MG63 (cell line): ENCODE measurements at places on chromosomes 16 and 17. TPM values are rescaled to one million over a fixed set of nuclear protein-coding genes. Genes with fewer than 3 reads are reported as not detected.

ZNF205 gene
- 15.5 and 22.6 TPM in 2 replicates for total RNA-seq

OR1F1 gene
- not detected in 2 replicates for total RNA-seq

TP53TG3C gene
- 1.1 TPM in 1 of 2 replicates, not detected in the other for total RNA-seq

ABCA5 gene
- 3.7 and 3.9 TPM in 2 replicates for total RNA-seq

ADAMTS18 gene
- total RNA-seq: not detected in 2 replicates

TRIM65 gene
- 27.6 and 49.4 TPM in 2 replicates for total RNA-seq

STH gene
- total RNA-seq: not detected in 2 replicates

GRIN2C gene
- not detected in 2 replicates for total RNA-seq

PLD6 gene
- total RNA-seq: 3.0 and 6.6 TPM in 2 replicates

DNA sequence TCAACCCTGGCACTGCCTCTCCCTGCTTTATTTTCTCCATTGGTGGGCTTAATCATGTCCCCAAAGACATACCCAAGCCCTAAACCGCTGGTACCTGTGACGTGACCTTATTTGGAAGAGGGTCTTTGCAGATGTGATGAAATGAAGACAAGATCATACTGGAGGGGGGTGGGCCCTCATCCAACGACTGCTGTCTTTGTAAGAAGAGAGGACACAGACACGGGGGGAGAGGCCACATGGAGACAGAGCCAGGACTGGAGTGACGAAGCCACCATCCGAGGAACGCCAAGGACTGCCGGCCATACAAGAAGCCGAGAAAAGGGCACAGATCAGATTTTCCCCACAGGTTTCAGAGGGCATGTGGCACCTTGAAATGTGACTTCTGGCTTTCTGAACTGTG is 62.5 kb downstream of the C16orf95 start:
- no peak for DNase-seq

GRCh38 chr17:83061586-83061985 is 17.8 kb upstream of the METRNL start:
- no peak for DNase-seq

DNA sequence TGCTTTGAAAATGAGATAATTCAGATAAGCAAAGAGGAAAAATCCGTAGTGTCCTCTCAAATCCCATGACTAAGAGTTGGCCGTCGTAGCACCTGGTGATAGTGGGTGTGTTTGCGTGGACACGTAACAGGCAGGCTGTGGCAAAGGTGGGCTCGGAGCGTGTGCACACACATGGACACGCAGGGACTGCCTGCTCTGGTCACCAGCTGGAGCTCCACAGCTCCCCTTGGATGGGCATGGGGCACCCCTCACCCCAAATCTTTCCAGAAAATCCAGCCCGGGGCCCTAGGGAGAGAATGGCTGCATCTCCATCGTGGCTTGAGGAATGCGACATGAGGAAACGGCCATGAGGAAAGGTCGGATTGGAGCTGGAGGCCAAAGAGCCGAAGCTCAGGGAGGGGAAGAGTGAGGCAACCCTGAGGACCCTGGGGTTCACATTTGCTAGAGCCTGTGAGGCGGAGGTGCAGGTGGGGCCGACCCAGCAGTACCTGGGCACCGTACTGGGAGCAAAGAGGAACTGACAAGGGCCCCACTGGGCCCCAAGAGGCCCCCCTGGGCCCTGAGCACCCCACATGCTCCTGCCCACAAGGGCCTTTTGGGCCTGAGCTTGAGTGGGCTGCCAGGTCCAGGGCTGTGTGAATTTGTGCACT is 51.6 kb downstream of the DNAH17 start:
- no peak for DNase-seq

GRCh38 chr16:85382717-85383118 is 230.4 kb upstream of the GSE1 start:
- no peak for DNase-seq

DNA sequence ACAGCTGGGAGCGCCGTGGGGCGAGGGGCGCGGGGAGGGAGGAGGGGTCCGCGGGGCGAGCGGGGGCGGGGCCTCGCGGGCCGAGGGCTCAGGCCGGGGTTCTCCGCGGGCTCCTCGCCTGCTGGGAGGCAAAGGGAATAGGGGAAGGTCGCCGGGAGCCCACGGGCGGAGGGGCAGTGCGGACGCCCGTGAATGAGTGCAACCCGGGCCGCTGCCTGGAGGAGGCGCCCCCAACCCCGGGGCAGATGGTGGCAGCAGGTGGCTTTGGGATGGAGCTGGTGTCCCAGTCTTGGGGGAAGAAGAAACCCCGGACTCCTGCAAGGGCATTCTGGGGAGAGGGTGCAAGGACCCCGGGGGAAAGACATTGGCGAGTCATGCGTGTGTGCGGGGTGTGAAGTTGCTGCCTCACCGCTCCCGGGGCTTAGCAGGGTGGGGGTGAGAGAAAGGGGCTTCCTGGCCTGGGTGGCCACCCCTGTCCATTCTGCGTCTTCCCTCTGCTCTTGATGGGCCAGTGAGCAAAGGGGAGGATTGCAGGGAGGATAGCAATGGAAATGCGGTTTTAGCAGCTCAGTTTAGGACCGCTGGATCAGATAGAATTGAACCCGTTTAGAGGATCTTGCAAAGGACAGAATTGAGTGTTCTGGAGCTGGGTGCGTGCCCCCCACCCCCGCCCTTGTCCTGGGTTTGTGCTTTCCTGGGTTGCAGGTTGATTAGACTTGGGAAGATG is 526 bp downstream of the KIAA0513 start:
- peak; percentile 1 for DNase-seq

GRCh38 chr16:73232555-73233328 is 184.8 kb upstream of the ZFHX3 start:
- DNase-seq: peak; percentile 39

DNA sequence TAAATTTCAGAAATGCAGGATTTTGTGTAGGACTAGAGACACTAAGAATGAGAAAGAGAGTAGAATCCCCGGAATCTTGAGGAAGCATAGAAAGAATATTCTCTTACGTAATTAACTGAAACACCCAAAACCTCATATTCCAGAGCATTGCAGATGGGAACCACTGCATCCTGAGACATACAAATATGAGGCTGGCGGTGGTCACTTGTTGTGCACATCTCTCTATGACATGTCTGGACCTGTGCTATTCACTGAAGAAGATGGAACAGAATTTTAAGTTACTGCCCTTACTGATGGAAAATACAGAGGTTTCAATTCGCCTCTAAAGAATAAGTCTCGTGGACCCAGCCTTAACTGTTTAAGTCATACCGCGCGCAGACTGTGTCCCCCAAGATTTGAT is 806 bp downstream of the RAD51C start:
- no peak for DNase-seq

- no peak for DNase-seq
These were observed 221.4 kb downstream of the KATNIP start for GRCh38 chr16:27771201-27771910.

- DNase-seq: peak; percentile 17
These were observed 961.9 kb downstream of the CDH11 start for GRCh38 chr16:64159976-64160375.

- DNase-seq: no peak
These were observed 393.1 kb upstream of the ASIC2 start for GRCh38 chr17:33686171-33686570.

GRCh38 chr17:21209511-21210175 is 4.3 kb downstream of the TMEM11 start:
- DNase-seq: no peak

GRCh38 chr17:19773534-19773933 is 25.4 kb upstream of the ALDH3A1 start:
- DNase-seq: no peak

GRCh38 chr17:78322858-78323455 is 36.9 kb downstream of the SOCS3 start:
- no peak for DNase-seq

DNA sequence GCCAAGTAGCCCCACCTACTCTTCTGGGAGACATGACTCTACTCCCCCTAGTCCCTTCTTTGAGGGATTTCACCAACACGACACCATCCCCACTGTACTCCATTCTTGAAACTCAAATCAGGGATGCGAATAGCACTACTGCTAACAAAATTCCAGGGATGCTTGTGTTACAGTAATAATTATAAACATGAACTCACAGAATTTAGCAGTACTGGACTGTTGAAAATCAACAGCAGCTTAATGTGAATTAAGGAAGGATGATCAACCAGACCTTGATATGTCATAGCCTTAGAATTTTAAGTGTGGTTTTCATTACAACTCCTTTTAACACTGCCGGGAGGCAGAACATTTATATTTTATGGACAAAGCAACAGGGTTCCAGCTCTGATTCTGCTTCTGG is 37.9 kb downstream of the AMFR start:
- DNase-seq: no peak

DNA sequence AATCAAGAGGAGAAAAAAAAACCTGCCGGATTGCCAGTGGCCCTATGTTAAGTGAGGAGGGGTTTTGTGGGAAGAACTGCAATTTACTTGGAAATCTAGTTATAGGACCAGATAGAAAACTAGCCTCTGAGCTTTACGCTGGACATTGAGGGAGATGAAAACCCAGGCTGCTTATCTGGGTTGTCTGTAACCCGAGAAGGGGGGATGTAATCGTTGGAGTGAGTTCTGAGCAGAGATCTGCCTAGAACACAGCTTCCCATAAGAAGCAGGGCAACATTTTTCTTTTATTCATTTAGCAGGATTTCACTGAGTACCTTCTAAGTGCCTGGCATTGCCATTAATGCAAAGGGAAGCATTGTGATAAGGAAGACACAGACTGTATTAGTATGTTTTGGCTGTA is 70.6 kb downstream of the KATNIP start:
- DNase-seq: no peak

DNA sequence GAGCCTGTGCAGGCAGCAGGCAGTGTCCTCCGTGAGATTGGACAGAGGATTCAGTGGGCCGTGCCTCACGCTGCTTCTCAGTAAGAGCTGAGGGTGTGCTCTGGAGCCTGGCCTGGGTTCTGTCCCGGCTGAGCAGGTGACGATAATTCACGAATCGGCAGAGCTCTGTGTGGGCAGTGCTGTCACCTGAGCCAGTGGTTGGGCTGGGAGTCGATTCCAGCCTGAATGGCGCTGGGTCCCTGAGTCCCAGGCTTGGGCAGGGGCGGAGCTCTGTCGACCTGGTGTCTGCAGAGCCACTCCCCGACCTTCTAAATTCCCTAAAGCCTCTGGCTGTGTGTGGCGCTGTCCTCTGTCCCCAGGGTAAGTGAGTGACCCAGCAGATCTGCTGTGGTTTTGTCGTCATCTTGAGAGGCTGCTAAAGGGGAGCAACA is 8.4 kb downstream of the ACSF3 start:
- no peak for DNase-seq

DNA sequence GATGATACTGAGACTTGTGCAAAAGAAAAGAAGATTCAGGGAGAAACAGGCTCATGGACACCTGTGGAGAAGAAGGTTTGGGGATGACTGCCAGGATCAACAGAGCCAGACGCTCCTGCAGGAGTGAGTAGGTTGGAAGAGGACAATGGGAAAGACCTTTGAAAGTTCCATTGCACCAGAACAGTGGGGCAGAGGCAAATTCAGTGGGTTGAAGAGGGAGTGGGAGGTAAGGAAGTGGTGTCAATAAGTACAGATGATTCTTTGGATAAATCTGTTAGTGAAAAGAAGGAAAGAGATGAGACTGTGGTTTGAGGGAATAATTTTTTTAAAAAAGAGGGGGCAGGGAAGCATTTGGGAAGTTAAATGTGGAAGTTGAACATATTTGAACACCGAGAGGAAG is 212.8 kb downstream of the SOX9 start:
- DNase-seq: no peak

DNA sequence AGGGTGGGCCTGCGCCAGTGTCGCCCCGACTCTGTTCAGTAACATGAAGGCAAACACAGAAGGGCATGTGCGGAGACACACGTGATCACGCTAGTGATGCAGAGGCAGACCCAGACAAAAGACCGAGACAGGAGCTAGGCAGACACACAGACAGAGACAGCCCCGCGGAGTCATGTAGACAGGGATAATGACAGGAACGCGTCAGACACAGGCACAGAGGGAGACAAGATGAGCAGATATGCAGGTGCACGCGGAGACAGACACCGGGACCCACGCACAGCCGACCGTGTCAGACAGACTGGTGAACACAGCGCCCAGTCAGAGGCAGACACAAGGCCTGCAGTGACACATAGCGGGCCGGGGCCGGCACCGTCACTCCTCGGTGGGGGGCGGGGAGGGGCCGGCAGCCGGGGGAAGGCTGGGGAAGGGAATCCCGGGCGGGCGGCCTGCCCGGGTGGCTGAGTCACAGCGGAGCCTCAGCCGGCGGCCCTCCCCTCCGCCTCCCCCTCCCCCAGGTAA is 7.4 kb downstream of the KDM6B start:
- DNase-seq: peak; percentile 95

- no peak for DNase-seq
These were observed 81.2 kb downstream of the WNT3 start for GRCh38 chr17:46737326-46737725.

- DNase-seq: no peak
These were observed 68.5 kb upstream of the DNAH17 start for GRCh38 chr17:78645421-78646295.

GRCh38 chr16:20484726-20485125 is 33.4 kb downstream of the ACSM2A start:
- no peak for DNase-seq

GRCh38 chr16:73126525-73126853 is 78.6 kb upstream of the ZFHX3 start:
- DNase-seq: no peak

- DNase-seq: no peak
These were observed 87.1 kb downstream of the STX8 start for GRCh38 chr17:9488556-9488955.

GRCh38 chr17:13784434-13785095 is 182.8 kb upstream of the HS3ST3A1 start:
- DNase-seq: no peak

GRCh38 chr17:54882950-54883349 is 17.7 kb upstream of the TOM1L1 start:
- no peak for DNase-seq

DNA sequence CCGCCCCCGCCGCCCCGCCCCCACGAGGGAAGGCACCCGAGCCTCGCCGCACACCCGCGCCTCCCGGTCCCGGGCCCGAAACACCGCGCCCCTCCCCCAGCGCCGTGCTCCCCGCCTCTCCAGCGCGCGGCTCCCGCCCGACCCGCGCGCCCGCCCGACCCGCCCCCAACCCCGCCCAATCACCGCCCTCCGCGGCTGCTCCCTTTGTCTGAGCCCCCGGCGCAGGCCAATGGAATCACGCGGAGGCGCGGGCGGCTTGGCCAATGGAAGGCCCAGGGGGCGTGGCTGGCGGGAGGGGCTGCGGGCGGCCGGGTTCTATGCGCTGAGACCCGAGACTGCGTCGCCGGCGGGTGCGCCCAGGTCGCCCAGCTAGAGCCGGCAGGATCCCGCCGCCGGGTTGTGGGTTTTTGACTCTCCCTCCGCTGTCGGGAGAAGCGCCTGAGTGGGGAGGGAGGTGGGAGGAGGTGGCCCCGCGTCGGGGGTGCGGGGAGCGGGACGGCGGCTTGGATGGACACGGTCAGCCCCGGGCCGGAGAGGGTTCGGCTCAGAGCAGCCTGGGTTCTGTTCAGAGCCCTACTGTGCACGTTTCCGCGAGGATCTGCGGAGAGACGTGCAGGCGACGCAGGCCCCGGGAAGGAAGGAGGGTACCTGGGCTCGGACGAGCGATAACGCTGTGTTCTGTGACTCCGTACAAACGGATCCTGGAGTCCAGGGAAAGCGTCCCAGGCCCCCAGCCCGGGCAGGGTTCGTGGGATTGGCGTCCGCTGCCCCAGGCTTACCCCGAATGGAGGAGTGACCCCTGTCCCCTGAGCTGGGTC is 49.0 kb upstream of the BAHCC1 start:
- peak; percentile 98 for DNase-seq

GRCh38 chr16:81520560-81521135 is 76.0 kb downstream of the CMIP start:
- no peak for DNase-seq
